Activated T-helper 1 cell treated with anti-CD3 and anti-CD28 coated beads, Interleukin-12 subunit alpha, Interleukin-12 subunit beta, Interleukin-2, Interleukin-4 antibody, amounts not matched to agents 30 ng/mL and 10 ng/mL and 1 ng/mL, durations not matched to agents 14 hours and 24 hours and 36 hours (primary cell): ENCODE measurements at places on chromosomes 12 and 14. TPM values are rescaled to one million over a fixed set of nuclear protein-coding genes. Genes with fewer than 3 reads are reported as not detected.
A peak's percentile ranks its signal among the peaks of the same experiment; 100 is the strongest.

- DNase-seq = no peak
- peaks cover 15% of the 10 kb centered on the region for H3K4me1 ChIP-seq
- no peak overlapping the region for H3K4me3 ChIP-seq
- H3K27ac ChIP-seq = no peak overlapping the region
Measured at GRCh38 chr12:56928262-56928661, 5.9 kb downstream of the SDR9C7 start.

RNASE1 gene
- not detected in 2 replicates for total RNA-seq

- peaks cover 7% of the 10 kb centered on the region for H3K36me3 ChIP-seq
- DNase-seq = no peak
- peaks cover 3% of the 10 kb centered on the region for H3K27me3 ChIP-seq
- peak overlapping the region; percentile 27 for H3K4me3 ChIP-seq
- peaks cover 25% of the 10 kb centered on the region for H3K4me1 ChIP-seq
- H3K27ac ChIP-seq = peak overlapping the region; percentile 15
Measured at GRCh38 chr12:59578254-59578653, 17.6 kb upstream of the SLC16A7 start.

PMCH gene
- total RNA-seq = 3.1 and 4.3 TPM in 2 replicates

DNA sequence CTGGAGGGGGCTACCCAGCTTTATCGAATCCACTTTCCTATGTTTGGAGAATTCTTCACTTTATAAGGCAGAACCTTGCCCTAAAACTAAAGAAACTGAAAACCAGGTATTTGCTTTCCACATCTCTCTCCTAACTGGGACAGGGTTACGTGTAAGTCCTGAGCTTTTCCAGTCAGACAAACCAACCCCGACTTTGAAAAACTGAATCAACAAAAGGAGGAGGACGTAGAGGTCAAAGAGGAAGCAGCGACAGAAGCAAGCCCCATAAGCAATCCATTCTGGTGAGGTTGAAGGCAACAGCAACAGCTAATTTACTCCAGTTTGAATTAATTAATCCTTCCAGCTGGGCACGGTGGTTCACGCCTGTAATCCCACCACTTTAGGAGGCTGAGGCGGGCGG lies 47.2 kb downstream of the LRP6 start:
- peaks cover 33% of the 10 kb centered on the region for H3K27me3 ChIP-seq
- no peak overlapping the region for H3K4me3 ChIP-seq
- peaks cover 6% of the 10 kb centered on the region for H3K4me1 ChIP-seq

KRT75 gene
- not detected in 2 replicates for total RNA-seq

DNA sequence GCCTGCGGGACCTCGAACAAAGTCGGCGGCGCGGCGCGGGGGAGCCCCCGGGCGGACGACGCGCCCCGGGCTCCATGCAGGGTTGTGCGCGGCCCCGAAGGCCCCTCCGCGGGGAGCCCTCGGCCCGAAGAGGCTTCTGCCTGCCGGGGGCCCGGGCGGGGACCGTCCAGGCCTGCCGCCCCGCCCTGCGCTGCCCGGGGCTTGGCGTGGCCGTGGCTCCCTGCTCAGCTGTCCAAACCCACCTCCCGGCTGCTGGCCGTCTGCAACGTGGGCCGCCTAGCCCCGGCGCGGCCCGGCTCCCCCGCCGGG lies 670 bp downstream of the DYRK2 start:
- peaks cover 47% of the 10 kb centered on the region for H3K4me1 ChIP-seq
- DNase-seq = no peak
- peak overlapping the region; percentile 94 for H3K4me3 ChIP-seq
- H3K27ac ChIP-seq = no peak overlapping the region

FAM181A gene
- not detected in 2 replicates for total RNA-seq

DNA sequence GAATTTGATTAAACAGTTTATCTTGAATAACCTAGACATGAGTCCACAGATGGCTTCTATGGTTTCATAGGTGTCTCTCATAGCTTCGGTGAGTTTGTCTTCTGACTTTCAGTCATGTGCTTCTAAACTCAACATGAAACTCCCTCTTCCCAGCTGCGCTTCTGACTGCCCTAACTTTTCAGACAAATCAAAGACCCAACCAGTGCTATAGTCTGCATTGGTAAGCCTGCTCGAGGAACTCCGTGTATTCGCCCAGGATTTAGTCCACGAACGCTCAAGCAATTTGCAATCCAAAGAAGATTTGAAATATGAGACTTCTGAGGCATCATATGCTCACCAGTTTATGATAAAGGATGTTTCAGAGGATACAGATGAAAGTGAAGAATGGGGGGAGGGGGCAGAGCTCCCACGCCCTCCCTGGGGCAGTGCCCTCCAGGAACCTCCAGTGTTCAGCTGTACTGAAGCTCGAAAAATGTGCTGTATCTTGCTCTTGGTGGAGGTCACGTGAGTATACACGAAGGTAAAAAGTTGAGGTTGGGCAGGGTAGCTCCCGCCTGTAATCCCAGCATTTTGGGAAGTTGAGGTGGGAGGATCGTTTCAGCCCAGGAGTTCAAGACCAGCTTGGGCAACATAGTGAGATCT lies 5.2 kb upstream of the RILPL2 start:
- H3K27me3 ChIP-seq = no peaks in the 10 kb centered on the region
- H3K27ac ChIP-seq = no peak overlapping the region
- DNase-seq = no peak
- H3K36me3 ChIP-seq = no peaks in the 10 kb centered on the region
- no peak overlapping the region for H3K4me3 ChIP-seq

GRCh38 chr12:91901381-91902074 lies 244.1 kb downstream of the BTG1 start:
- H3K27me3 ChIP-seq = no peaks in the 10 kb centered on the region
- no peak overlapping the region for H3K27ac ChIP-seq
- DNase-seq = no peak
- peaks cover 12% of the 10 kb centered on the region for H3K36me3 ChIP-seq

- no peaks in the 10 kb centered on the region for H3K4me1 ChIP-seq
- H3K27me3 ChIP-seq = peaks cover 10% of the 10 kb centered on the region
Measured at GRCh38 chr12:121949648-121950397, 31.4 kb downstream of the CFAP251 start.

GRCh38 chr12:56578983-56579546 lies 51.1 kb downstream of the BAZ2A start:
- DNase-seq = no peak
- H3K27me3 ChIP-seq = no peaks in the 10 kb centered on the region
- no peaks in the 10 kb centered on the region for H3K36me3 ChIP-seq
- H3K27ac ChIP-seq = no peak overlapping the region
- H3K4me1 ChIP-seq = peaks cover 12% of the 10 kb centered on the region

DNA sequence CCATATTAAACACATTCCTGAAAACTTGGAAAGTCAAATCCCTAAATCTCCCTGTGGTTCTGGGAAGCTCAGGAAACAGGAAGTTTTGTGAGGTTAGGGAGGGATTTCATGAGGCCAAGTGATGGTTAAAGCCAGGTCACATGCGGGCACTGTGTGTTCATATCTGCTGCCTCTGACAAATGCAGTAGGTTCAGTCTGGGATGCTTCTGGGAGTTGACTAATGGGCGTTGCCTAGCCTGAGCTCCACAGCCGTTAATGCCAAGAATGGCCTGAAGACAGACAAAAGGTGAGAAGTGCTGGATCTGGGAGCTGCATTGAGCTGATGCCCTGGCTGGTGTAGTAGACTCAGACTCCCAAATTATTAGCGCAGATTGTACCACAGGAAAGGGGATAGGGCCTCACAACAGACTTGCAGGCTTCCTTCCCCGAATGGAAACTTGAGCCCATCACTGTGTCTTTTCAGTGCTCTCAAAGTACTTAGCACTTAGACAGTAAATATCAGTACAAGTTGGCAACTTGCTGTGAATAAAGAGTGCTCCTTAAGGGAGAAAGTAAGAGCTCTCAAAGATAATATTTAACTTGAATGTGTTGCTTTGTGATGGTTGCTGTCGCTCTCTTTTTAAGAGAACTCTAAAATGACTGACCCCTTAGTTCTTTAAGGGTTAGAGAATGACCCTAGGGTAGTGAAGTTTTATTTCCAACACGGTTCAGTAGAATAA lies 17.3 kb downstream of the GSG1 start:
- DNase-seq = no peak
- H3K27ac ChIP-seq = no peak overlapping the region
- peaks cover 2% of the 10 kb centered on the region for H3K27me3 ChIP-seq

GCH1 gene
- 61.4 and 62.4 TPM in 2 replicates for total RNA-seq

RD3L gene
- not detected in 2 replicates for total RNA-seq

DNA sequence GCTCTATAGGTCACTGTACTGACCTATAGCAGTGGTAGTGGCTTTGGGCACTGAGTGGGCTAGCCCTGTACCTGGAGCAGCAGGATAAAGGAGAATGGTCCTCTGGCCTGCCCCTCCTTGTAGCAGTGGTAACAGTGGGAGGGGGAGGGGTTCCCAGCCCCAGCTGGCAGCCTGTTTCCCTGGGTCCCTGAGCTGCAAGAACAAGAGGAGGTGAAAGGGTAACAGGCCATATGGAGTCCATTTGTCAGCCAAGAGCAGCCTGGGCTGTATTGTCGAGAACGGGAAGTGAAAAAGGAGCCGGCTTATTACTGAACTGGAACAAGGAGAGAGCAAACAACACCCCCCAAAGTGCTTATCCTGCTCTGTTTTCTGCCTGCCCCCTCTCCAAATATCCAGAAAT lies 73.8 kb upstream of the SRSF5 start:
- no peak for DNase-seq
- H3K36me3 ChIP-seq = peaks cover 40% of the 10 kb centered on the region

DNA sequence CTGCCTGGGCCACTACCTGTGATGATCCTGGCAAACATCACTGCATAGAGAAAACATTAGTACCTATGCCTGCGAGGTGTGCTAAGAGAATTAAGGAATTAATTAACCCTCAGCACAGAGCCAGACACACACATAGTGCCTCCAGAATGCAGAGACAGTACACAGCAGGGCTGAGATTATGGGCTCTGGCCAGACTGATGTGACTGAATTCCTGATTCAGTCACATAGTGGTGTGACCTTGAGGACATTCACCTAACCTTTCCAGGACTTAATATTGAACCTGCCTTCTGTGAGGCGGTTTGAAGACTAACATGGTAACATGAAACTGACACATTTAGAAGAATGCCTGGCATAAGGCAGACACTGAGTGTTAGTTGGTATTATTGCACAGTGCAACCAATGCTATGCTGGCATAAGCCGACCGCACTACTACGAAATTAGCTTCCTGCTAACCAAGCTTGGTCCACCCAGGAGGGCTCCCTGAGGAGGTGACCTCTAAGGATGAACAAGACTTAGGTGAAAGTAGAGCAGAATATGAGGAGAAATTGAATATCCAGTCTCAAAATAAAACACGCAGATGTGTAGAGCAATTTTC lies 32.0 kb upstream of the SELPLG start:
- no peak overlapping the region for H3K27ac ChIP-seq
- peaks cover 17% of the 10 kb centered on the region for H3K4me1 ChIP-seq
- no peak overlapping the region for H3K4me3 ChIP-seq

GRCh38 chr12:93198086-93198485 lies 179.6 kb upstream of the NUDT4 start:
- no peaks in the 10 kb centered on the region for H3K4me1 ChIP-seq
- no peak overlapping the region for H3K4me3 ChIP-seq
- H3K27me3 ChIP-seq = peaks cover 14% of the 10 kb centered on the region
- DNase-seq = no peak
- H3K36me3 ChIP-seq = no peaks in the 10 kb centered on the region

DNA sequence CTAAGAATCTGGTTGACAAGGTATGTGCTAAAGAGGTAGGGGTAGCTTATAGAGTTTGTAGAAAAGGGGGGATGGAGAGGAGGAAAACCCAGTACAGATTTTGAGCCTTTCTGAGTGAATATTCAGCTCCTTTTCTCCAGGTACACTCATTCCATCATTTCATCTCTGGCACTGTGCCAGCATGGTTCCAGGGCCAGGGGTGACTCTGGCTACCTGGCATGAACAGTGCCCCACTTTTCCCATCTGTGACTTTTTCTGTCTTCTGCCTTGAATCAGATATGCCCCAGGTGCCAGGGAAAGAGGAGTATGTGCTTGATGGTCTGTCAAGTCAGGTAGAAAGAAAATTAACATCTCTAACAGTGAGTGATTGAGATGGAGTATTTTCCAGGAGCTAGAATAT lies 175.7 kb downstream of the CACNA1C start:
- no peaks in the 10 kb centered on the region for H3K4me1 ChIP-seq
- no peaks in the 10 kb centered on the region for H3K36me3 ChIP-seq
- H3K4me3 ChIP-seq = no peak overlapping the region
- H3K27me3 ChIP-seq = peaks cover 14% of the 10 kb centered on the region
- no peak overlapping the region for H3K27ac ChIP-seq

DNA sequence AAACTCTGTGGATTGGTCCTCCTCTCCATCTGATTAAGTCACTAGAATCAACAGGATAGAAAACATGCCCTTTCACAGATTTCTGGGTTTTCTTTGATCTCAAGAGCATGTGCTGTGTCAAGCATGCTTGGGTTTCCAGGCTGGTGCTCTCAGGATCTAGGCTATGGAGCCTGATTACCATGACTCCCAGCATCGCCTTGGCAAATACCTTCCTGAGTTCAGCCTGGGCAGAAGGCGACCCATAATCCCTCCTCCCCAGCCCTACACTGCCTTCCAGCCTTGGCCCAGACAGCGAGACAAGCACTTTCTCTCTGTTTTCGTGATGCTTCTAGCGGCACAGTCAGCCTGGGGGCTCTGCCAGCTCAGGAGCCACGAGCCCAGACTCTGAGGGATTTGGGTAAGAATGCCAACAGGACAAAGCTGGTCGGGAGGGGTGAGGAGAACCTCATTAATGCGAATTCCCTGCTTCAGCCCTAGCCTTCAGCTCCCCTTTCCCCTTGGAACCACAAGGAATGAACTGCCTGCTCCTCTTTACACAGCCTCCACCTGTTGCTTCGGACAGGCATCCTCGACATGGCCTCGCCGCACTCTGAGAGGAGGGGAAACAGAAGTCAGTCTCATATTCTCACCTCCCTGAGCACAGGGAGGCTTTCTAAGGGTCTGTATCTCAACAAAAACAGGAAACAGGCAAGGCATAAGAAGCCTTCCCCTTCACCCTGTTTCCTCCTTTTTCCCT lies 227.1 kb downstream of the MSRB3 start:
- DNase-seq = no peak
- no peak overlapping the region for H3K4me3 ChIP-seq
- H3K27ac ChIP-seq = no peak overlapping the region
- no peaks in the 10 kb centered on the region for H3K4me1 ChIP-seq
- H3K27me3 ChIP-seq = no peaks in the 10 kb centered on the region

- DNase-seq = no peak
- no peak overlapping the region for H3K27ac ChIP-seq
- H3K27me3 ChIP-seq = no peaks in the 10 kb centered on the region
- H3K4me3 ChIP-seq = no peak overlapping the region
- H3K4me1 ChIP-seq = no peaks in the 10 kb centered on the region
Measured at GRCh38 chr14:29900609-29901350, 26.9 kb downstream of the PRKD1 start.

TAS2R8 gene
- total RNA-seq = not detected in 2 replicates

CLEC7A gene
- 0.17 TPM in 1 of 2 replicates, not detected in the other for total RNA-seq

DNA sequence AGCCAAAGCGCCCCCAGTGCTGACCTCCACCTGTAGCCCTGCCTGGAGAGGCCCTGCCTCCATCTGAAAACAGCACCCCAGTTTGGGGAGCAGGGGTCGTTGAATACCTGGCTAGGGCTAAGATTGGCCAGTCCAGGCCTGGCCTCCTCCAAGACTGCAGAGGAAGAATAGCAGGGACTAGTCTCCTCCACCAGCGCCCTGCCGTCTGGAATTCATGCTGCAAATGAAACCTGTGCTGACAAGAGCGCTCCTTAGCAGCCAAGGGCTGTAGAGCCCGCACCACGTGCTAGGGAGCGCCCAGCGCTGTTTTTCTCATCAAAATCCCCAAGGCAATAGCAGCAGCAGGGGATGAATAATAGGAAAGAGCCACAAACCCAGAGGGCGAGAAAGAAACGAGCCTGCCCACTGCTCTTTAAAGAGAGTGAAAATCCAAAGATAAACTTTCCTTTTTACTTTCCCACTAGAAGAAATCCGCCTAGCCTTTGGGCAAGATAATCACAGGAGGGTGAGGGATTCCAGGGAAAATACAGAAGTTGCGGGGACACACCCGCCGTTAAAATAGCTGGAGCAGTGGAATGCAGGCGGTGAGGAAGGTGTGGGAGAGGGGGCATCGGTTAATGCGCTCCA lies 3.3 kb downstream of the COL2A1 start:
- H3K36me3 ChIP-seq = no peaks in the 10 kb centered on the region
- H3K4me1 ChIP-seq = peaks cover 32% of the 10 kb centered on the region
- peak overlapping the region; percentile 36 for H3K27ac ChIP-seq
- DNase-seq = no peak
- peaks cover 86% of the 10 kb centered on the region for H3K27me3 ChIP-seq
